ENCODE measurements at places on chromosomes 4 and X.

DNA sequence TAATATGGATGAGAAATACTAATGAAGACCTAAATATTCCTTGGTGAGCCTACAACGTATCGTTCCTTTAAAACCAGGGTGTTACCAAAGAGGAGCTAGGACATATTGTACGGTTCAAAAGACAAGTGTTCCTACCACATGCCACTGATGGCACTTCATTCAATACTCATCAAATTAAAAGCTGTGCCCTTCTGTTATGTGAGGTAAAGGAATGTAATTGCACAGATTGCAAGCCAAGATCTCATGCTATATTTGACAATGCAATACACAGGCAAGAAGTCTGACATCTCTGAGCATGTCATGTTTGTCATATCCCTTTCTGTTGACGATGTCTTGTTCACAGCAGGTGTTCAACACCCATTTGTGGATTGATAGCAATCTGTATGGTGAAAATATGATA lies 6.9 kb downstream of the FGF13 start:
- no peak for DNase-seq

DNA sequence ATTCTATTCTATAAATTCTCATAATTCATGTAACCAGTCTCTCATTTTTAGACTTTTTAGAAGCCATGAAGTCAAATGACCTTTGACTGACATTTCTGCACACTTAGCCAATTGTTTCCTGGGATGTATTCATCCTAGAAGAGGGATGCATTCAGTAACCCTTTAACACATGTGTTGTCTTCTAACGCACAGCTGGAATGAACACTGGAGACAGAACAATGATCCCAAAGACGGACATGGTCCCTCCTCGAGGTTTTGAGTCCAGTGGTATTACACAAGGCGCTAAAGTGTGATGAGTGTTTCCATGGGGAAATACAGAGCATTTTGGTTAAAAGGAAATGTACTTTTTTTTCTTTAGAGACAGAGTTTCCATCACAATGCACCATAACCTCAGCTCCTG lies 39.8 kb upstream of the CLDN24 start:
- DNase-seq, result no peak

DNA sequence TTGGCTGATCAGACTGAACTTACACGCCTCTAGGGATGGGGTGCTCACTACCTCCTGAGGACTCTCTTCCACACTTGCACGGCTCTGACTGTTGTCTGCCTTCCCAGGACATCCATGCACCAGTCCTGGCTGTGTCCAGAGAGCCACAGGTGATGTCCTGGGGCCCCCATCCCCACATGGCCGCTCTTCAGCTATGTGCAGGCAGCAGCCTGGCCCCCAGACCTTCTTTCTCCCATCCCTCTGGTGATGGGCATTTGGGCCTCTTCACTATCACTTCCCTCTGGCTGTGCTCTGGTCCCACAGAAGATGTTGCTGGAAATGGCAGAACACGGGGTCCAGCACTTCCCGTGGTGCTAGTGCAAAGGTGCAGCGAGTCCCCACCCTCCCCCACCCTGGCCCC lies 40.9 kb upstream of the HMX1 start:
- DNase-seq, result no peak

- no peak for DNase-seq
Observed at GRCh38 chrX:48999030-48999429, 3.0 kb downstream of the GRIPAP1 start.

DNA sequence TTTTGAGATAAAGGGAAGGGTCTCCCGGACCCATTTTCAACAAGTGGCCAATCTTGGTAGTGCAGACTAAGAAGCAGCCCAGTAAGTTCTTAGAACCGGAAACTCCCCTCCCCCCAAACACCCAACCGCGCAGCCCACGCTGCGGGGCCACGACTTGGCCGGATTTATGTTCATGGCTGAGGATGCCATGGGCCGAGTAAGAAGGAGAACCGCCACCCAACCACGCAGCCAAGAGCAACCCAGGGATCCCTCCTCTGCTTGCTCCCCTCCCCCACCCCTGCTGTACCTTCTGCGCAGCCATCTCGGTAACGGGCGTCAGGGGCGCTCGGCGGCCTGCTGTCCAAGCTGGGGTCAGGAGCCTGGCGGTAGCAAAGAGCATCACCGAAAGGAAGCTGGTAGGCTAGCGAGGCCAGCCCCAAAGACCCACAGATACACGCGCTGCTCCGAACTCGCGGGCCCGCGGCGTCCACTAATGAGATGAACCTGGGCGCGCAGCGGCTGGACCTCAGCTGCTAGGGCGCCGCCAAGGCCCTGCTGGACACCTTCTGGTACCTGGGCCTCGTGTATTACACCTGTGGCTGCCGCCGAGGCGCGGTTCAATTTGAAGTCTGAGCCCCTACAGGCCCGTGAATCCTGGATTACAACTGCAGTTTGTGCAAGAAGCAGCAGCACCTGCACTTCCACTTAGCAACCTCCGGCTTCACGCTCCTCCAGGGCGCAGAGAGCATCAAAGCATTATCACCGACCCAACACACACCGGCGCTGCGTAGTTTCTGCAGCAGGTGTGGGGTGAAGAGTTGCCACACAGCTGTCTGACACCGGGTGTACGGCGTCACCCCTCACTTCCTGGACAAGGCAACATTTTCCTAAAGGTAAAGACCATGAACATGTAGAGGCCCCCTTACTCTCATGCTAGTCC lies 63.4 kb downstream of the NUDT10 start:
- DNase-seq, result peak; percentile 76

DNA sequence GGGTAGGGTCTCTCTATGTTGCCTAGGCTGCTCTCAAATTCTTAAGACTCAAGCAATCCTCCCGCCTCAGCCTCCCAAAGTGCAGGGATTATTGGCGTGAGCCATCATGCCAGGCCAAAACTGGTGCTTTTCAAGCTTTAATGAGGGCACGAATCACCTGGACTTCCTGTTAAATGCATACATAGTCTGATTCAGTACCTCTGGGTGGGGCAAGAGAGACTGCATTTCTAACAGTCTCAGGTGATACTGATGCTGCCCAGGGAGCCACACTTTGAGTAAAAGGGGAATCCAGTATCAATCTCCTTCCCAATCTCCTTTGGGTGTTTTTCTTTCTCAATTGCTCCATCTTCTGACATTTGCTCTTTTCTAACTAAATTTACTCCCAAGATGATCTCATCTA lies 96.5 kb downstream of the SH3RF1 start:
- no peak for DNase-seq

GRCh38 chr4:81638698-81639097 lies 167.0 kb upstream of the RASGEF1B start:
- no peak for DNase-seq

Measured in NAMALWA (cell line).